ENCODE measurements at places on chromosomes 6 and 20.

GRCh38 chr20:20959031-20959755 is 147.0 kb downstream of the LINC00237 start:
- DNase-seq: no peak

DNA sequence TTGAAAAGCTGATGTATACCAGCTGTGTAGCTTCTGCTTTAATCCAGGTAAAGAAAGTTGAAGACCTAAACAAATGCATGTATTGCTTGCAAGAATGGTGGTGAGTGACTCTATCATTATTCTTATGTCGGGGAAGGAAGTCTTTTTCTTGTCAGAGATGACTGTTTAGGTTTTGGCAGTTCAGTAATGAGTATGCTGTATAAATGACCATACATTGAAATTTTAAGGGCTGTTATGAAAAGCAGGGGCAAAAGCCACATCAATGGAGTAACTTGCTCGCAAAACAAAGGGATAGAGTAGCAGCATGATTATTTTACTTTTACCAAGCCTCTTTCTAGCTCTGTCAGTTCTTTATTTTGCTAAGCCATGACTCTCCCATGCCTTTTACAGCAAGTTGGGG is 55.9 kb upstream of the NUP153 start:
- DNase-seq: no peak

- no peak for DNase-seq
Observed at GRCh38 chr20:32040142-32040953, 11.7 kb upstream of the HCK start.

GRCh38 chr6:111844376-111844775 is 28.9 kb downstream of the FYN start:
- no peak for DNase-seq

DNA sequence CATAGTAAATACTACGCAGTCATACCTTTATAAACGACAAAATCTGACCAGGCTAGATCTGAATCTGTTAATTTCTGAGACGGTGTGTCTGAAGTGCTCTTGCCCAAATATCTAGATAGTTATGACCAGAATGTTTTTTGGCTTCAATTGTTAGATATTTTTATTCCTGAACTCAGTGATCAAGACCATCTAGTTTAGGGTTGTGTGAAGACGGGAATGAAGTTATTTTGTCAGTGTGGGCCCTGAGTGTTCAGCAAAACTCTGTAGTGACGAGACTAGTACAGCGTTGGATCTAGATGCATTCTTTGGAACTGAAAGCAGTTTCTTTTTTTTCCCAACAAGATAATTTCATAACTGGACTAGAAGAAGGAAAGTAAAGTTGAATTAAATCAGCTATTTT is 3.1 kb downstream of the STXBP5 start:
- DNase-seq: no peak

DNA sequence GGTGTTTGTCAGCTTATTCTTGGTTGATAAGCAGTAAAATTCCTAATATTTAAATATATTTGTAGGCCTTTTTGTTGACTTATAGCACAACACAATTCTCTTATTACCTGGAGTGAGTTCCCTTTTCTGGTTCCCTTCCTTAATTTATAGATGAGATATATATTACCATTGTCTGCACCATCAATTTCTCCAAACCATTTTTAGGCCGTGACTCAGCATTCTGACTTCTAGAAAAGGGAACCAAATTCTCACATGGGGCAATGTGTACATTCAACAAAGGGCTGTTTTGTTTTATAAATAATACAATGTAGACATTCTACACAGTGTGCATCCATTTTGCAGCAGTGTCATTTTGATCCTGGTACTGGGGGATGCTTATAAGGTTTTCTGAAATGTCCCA is 52.8 kb downstream of the NCOA7 start:
- DNase-seq: no peak

DNA sequence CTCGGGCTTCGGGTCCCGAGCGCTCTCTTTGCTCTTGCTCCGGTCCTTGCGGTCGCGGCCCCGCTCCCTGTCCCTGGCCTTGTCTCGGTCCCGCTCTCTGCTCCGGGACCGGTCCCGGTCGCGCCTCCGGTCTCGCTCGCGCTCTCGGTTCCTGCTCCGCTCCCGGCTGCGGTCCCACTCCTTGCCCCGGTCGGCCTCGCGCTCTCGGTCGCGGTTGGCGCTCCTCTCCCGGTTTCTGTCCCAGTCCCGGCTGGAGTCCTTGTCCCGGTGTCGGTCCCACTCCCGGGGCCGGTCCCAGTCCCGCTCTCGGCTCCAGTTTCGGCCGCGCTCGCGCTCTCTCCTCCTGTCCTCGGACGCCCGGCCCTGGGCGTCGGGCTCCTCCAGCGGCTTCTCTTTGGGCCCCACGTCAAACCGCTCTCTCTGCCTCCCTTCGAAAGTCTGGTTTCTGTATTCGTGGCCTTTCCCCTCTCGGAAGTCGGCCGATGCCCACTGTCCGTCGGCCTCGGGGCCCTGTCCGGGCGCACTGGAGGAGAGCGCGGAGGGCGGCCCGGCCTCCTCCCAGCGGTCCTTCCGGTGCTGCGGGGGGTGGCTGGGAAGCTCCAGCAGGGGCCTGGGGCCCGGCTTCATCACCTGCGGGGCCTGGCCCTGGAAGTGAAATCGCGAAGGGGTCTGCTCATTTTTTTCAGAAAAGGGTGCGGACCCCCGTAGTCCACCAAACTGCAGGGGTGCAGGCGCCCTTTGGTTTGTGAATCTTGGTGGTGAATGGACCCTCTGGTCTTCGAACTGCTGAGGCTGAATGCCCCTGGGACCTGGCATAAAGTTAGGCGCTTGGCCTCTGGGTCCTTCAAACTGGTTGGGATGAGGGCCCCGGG is 17.9 kb upstream of the TCFL5 start:
- DNase-seq: no peak

- DNase-seq: no peak
Observed at GRCh38 chr6:29081312-29081711, 5.8 kb downstream of the OR2B3 start.

DNA sequence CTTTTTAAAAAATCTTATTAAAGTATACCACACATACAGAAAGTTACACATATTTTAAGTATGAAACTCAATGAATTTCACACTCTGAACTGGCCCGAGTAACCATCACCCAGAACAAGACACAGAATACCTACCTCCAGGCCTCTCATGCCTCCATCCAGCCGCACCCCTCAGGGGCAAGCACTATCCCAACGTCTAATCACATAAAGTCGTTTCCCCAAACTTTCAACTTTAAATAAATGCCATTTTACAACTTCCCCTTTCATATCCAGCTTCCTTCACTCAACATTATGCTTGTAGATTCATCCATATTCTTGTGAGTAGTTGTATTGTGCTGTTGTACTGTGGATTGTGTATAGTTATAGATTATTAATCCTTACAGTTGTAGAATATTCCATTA is 539.1 kb downstream of the CD83 start:
- DNase-seq: no peak

DNA sequence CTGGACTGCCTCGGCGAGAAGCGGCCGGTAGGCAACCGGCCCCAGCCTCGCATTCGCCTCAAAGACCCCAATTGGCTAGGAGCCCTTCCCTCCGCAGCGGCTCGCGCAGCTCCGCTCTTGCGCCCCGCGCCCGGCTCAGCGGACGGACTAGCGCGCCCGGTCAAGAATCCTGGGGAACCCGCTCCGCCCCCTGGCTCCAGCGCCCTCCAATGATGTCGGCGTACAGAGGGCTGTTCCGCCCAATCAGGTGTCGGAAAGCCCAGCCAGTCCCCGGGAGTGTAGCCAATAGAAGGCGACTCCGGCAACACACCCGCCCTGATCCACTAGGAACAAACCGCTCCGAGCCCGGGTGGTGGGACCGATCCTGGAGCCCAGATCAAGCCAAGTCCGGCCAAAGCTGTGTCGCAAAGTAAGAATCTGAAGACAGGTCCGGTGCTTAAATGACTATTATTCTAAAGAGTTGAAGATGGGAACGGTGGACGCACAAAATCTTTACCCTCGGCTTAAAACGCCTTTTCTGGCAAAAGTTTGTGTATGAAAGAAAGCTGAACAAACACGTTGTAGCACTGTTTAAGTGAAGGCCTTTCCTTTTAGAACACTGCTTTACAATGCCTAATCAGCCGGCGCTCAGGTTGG is 132.2 kb downstream of the OGFRL1 start:
- DNase-seq: peak; percentile 93

DNA sequence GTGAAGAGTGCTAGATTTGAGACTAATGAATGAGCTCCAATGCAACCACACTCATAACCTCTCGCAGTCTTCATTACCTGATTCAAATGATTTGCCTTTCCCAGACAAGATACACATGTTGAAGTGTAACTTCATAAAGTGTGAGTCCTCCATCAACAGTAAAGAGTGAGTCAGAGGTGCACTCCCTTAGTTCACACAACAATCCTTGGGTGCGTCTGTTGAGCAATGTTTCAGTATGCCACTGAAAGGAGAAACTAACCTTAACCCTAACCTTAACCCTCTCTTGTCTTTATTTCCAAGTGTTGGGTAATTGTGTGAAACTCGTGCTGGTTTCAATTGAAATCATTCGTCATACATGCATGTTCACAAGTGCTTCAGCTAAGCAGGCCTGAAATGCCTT is 21.0 kb upstream of the RIN2 start:
- DNase-seq: peak; percentile 95

DNA sequence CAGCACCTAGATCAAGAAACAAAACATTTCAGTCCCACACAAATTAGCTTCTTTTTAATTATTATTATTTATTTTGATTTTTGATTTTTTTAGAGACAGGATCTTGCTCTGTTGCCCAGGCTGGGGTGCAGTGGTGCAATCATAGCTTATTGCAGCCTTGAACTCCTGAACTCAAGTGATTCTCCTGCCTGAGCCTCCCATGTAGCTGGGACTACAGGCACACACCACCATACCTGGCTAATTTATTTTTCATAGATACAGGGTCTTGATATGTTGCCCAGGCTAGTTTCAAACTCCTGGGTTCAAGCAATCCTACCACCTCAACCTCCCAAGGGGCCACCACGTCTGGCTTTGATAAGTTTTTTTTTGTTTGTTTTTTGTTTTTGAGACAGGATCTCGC is 24.6 kb downstream of the SNAI1 start:
- no peak for DNase-seq

GRCh38 chr6:138572167-138572875 is 73.0 kb upstream of the NHSL1 start:
- DNase-seq: peak; percentile 80

GRCh38 chr6:14545496-14545895 is 427.9 kb downstream of the CD83 start:
- DNase-seq: no peak

- DNase-seq: no peak
Observed at GRCh38 chr6:7706269-7706668, 19.6 kb upstream of the BMP6 start.

DNA sequence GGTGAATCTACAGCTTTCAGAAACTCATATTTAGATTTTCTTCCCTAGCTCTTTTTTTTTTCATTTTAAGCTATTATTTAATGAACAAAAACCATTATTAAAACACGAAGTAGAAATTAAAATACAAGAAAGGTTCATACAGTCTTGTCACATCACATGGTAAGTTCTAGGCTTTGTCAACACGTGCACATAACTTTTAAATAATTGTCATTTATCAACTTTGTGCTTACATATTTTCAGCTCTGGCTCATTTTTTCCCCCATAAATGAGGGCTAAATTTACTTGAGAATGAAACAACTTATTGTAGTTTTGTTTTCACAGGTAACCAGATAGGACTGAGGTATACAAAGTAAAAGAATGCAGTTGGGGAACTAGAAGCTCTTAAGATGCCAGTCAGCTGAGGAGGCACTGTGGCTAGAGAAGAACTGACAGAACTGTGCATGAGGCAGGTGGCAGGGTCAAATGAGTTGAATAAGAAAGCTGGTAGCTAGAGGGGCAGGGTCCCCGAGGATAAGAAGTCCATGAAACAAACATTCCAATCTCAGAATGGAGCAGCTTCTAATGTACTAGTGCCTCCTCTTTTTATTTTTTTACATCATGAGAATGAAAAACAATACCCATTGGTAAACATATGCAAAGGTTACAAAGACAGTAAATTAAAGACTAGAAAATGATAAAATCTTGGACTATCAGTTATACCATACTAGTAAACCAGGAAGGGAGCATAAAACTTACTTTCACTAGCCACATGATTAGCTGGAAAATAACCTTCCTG is 141.5 kb downstream of the MYB start:
- DNase-seq: no peak

DNA sequence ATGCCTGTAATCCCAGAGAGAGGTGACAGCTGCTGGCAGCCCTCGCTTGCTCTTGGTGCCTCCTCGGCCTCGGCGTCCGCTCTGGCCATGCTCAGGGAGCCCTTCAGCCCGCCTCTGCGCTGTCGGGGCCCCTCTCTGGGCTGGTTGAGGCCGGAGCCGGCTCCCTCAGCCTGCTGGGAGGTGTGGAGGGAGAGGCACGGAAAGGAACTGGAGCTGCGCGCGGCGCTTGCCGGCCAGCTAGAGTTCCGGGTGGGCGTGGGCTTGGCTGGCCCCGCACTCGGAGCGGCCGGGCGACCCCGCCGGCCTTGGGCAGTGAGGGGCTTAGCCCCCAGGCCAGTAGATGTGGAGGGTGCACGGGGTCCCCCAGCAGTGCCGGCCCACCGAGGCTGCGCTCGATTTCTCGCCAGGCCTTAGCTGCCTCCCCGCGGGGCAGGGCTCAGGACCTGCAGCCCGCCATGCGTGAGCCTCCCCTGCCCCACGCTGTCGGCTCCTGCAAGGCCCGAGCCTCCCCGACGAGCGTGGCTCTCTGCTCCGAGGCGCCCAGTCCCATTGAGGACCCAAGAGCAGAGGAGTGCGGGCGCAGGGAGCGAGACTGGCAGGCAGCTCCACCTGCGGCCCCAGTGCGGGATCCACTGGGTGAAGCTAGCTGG is 34.6 kb downstream of the C6orf52 start:
- DNase-seq: no peak

- no peak for DNase-seq
Observed at GRCh38 chr6:124872361-124873065, 89.7 kb upstream of the RNF217 start.

GRCh38 chr20:546353-546752 is 2.8 kb upstream of the CSNK2A1 start:
- DNase-seq: no peak

- no peak for DNase-seq
Observed at GRCh38 chr20:64049060-64049877, at the start of gene SOX18. Gene SOX18, minus strand, starts transcription at chr20:64049639. Its CDS starts 123 bp downstream, at chr20:64049516.

GRCh38 chr20:32894711-32895355 is 36.1 kb downstream of the EFCAB8 start:
- no peak for DNase-seq

- no peak for DNase-seq
Observed at GRCh38 chr6:140253096-140253495, 878.6 kb upstream of the CITED2 start.

DNA sequence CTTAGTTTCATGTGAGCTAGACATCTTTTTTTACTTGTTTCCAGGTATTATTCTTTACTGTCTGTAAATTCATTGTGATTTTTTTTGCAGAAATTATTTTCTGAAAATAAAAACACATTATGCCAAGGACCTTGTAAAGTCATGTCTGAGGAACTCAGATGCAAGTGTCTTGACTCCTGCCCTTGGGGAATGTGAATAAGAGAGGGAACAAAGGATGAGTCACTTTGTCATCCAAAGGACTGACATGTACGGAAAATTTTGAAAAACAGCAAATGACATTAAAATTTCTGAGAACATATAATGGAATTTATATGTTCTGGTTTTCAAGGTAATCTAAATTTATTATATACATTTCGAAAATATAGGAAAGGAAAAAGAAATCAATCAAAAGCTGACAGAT is 660.4 kb downstream of the CD109 start:
- no peak for DNase-seq
